AG09319 (cell line): ENCODE measurements at places on chromosomes 13 and 19.
A peak's percentile ranks its signal among the peaks of the same experiment; 100 is the strongest.

- DNase-seq = no peak
Observed at GRCh38 chr19:48933382-48933932, at the start of gene DHDH. Gene DHDH, plus strand, starts transcription at chr19:48933699. Its CDS starts 23 bp downstream, at chr19:48933722.

GRCh38 chr19:8413629-8413995, 507 bp downstream of the MARCHF2 start:
- no peak for DNase-seq

GRCh38 chr19:56477429-56478338, 539 bp upstream of the ZNF667 start:
- DNase-seq = peak; percentile 71

GRCh38 chr19:31749231-31749630, 400.0 kb upstream of the TSHZ3 start:
- DNase-seq = no peak

DNA sequence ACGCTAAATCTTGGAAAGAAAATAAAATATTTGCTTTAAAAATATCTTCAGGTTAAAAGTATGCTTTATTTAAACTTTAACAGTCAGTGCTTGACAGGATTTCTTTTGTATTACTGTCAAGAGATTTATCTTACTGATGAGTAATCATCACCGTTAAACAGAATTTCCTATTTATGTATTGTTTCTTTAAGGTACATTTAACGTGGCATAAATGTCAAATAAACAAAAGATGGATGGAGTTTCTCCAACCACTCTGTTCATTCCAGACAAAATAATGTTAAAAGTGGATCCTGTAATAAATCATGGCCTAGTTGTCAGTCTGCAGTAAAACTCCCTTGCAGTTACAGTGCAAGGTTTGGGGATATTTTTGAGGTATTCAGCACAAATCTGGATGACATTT, 298.3 kb downstream of the DIAPH3 start:
- DNase-seq = no peak
